ENCODE measurements at places on chromosomes 7 and 10. TPM values are rescaled to one million over a fixed set of nuclear protein-coding genes. Genes with fewer than 3 reads are reported as not detected.
A peak's percentile ranks its signal among the peaks of the same experiment; 100 is the strongest.

DTX2 gene
- 1.8 TPM for total RNA-seq

KBTBD2 gene
- 32.3 TPM for total RNA-seq

ADIRF gene
- total RNA-seq: 2.3 TPM

KIF20B gene
- 23.5 TPM for total RNA-seq

PLPP4 gene
- total RNA-seq: 0.28 TPM

MICALL2 gene
- total RNA-seq: 6.6 TPM

LEP gene
- not detected for total RNA-seq

PODXL gene
- total RNA-seq: 1.4 TPM

DNAJC1 gene
- total RNA-seq: 22.8 TPM

DNA sequence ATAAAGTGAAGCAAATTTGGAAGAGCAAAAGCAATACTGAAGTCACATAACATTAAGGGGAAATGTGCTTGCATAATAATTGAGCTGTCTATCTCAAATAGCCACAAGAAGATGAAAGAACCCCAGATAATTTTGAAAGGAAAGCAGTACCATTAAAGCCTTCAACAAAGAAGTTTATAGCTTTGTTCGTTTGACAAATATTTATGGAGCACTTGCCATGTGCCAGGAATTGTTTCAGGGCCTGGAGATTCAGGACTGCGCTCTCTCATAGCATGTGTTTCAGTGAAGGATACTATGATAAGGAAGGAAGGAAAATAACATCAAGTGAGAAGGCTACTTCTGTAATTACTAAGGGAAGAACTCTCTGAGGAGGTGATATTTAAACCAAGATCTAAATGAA lies 212.3 kb upstream of the CSTF2T start:
- no peak for DNase-seq

DNA sequence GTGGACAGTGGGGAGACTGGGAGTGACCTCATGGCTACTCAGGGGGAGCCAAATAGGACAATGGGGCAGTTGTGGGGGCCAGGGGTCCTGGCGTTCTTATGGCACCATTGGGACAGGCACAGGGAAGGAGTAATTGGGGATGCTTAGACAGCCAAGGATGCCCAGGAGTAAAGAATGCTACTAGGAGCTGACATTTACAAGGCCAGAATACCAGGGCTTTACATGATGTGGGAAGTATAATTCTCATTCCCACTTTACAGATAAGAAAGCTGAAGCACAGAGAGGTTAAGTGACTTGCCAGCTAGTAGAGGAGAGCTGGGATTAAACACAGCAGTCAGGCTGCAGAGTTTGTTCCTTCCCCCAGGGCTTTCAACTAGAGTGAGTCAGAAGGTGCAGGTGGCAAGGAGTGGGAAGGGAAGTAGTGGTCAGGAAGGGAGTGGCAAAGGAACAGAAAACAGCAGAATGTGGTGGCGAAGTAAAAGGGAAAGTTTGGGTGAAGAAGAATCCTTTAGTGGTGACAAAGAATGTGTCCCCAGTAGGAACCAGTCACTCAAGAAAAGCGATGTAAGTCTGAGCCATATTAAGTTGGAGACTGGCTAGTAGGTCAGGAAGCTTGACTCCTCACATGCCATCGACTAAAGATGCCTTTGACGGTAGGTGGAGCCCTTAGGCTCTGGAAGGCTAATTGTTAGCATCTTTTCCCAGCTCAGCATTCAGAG lies 32.8 kb downstream of the CPVL start:
- DNase-seq: no peak

DNA sequence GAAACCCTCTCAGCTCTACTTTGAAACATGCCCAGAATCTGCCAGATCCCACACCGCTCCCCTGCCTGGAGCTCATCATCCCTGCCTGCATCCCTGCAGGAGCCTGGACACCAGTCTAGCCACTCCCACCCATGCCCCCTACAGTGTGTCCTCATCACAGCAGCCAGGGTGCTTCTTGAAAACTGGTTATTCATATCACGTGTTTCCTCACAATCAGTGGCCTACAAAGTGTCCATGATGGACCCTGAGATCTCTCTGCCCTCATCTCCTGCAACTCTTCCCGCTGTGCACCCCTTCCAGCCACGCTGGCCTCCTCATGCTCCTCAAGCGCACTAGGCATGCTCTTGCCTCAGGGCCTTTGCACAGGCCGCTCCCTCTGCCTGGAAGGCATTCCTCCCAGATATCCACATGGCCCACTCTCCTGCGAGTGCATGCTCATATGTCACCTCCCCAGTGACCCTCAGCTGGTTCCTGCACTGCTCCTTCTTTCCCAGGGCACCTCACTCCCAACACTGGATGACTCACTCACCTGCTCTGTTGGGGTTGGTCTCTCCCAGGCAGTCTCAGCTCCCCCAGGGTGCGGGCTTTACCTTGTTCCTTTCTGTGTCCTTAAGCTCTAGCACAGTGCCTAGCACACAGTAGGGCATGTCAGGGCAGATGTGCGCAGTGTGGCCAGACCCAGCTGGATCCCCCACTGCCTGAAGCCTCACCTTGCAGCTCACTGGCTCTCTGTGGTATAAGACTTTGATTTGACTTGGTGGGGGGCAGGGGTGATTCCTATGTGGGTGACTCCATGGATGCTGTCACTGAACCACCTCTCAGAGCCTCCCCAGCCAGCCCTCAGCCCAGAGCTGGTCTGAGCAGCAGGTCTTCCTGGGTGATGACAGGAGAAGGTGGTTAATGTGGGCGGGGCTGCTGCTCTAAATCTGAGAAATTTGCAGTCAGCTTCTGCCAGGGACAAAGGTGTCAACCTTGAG lies 37.3 kb downstream of the CDH23 start:
- DNase-seq: no peak

- no peak for DNase-seq
These were observed 27.5 kb downstream of the DPCD start for GRCh38 chr10:101615525-101616116.

DNA sequence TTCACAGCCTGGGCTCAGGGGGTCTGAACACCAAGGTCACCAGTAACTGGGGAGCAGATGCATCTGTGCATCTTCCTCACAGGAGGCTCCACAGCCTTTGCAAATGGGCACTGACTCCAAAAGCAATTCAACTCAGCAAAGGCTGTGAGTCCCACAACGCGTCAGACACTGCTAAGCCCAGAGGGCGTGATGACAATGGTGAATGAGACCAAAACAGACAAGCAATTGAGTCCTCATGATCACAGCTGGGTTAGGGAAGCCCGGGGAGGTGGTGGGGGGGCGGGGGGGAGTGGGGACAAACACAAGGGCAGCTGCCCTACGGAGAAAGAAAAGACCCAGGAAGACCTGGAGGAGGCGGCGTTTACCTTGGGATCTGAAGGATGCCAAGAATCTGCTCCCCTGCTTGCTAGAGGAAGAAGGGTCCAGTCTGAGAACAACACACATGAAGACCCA lies 61.6 kb upstream of the RNF32 start:
- no peak for DNase-seq

GRCh38 chr7:90777041-90777440 lies 180.9 kb downstream of the CDK14 start:
- no peak for DNase-seq

- DNase-seq: no peak
These were observed 24.5 kb downstream of the OGDHL start for GRCh38 chr10:49737474-49738201.

GRCh38 chr10:22723343-22723779 lies 9.0 kb upstream of the PIP4K2A start:
- no peak for DNase-seq

GRCh38 chr7:11748884-11749283 lies 83.1 kb downstream of the THSD7A start:
- DNase-seq: no peak

DNA sequence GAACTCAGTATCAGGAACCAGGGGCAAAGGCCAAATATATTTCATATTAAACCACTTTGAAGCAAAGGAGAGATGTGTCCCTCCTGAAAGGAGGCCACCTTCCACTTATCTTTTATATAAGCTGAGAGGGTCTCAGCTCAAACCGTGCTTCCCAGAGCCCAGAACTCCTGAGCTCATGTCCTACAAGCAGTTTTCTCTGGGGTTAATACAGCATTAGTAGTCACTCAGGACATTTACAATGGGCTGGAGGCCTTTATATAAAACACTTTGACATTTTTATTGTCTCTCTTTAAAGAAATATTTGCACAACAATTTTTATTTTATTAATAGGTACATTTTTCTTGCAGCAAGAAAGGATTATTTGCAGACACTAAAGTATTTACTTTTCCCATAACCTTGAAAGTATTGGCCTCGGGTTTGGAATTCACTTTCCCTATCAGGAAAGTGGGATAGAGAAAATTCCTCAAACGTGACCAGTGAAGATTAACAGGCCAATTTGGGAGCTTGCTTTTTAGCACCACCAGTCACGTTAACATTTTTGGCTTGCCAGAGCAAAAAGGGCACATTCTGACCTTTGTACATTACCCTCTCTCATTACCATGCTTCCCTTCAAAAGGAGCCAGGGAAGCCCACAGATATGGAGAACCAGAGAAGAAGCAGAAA lies 464.9 kb upstream of the NRP1 start:
- DNase-seq: no peak

- peak; percentile 15 for DNase-seq
These were observed 55.8 kb downstream of the RASGEF1A start for GRCh38 chr10:43211030-43211429.

DNA sequence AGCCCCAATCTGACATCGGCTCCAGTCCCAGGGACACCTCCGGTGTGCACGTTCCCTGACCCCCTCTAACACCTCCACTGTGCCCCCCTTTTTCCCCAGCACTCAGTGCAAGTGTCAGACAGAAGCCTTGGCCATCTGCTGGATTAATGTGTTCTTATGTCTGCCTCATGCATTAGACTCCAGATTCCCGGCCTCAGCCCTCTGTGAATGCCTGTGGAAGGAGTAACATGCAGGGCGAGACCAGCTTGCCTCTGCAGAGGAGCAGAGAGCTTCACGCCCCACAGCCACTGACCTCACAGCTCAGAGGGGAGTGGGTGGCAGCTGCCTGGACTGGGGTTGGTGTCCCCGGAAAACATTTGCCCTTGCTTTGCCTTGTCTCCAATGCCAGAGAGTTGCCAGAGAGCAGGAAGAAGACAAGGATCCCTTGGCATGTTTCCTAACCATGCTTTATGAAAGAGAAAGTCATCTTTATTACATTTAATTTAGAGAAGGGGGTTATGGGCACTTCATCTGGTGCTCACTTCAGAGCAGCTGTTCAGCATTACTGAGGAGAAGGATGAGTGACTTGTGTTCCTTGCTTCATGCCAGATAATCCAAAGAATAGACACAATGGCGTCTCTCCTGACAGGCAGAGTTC lies 91.6 kb upstream of the CXCL12 start:
- DNase-seq: no peak

- no peak for DNase-seq
These were observed 206.9 kb upstream of the MBL2 start for GRCh38 chr10:52979295-52979990.

GRCh38 chr10:74705358-74705980 lies 120.9 kb upstream of the KAT6B start:
- DNase-seq: no peak

DNA sequence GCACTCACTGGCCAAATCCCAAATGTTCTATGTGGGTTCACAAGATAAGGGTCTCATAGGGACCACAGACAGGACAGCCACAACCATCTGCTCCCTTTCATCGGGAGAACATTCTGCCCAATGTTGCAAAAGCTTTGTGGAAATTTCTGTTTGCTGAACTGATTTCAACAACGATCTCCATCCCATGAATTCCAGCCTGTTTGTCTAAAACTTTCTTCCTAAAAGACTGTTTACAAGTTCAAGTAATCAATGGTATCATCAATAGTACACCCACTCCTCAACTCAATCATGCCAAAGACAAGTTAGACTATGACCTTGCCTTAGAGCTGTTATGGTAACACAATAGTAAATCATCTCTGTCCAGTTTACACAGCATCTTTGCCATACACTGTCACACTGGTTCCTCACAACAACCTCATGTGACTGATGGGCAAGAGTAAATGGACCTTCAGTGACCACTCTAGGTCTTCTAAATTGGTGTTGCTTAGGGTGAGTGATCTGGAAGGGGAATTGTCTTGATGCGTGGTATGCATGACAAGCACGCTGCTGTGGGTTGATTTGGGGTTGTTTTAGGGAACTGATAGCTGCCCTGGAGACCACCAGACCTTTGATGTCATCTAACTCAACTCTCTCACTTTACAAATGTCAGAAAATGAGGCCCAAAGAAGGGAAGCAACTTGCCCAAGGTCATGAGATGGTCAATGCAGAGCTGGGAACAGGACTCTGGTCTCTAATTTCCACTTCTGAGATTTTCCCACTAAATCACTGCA lies 95.1 kb downstream of the PPP1R3C start:
- DNase-seq: no peak

- DNase-seq: peak; percentile 50
These were observed 135.6 kb downstream of the ATE1 start for GRCh38 chr10:121792198-121792597.

- peak; percentile 40 for DNase-seq
These were observed 141.7 kb upstream of the PFKP start for GRCh38 chr10:2925631-2926030.

DNA sequence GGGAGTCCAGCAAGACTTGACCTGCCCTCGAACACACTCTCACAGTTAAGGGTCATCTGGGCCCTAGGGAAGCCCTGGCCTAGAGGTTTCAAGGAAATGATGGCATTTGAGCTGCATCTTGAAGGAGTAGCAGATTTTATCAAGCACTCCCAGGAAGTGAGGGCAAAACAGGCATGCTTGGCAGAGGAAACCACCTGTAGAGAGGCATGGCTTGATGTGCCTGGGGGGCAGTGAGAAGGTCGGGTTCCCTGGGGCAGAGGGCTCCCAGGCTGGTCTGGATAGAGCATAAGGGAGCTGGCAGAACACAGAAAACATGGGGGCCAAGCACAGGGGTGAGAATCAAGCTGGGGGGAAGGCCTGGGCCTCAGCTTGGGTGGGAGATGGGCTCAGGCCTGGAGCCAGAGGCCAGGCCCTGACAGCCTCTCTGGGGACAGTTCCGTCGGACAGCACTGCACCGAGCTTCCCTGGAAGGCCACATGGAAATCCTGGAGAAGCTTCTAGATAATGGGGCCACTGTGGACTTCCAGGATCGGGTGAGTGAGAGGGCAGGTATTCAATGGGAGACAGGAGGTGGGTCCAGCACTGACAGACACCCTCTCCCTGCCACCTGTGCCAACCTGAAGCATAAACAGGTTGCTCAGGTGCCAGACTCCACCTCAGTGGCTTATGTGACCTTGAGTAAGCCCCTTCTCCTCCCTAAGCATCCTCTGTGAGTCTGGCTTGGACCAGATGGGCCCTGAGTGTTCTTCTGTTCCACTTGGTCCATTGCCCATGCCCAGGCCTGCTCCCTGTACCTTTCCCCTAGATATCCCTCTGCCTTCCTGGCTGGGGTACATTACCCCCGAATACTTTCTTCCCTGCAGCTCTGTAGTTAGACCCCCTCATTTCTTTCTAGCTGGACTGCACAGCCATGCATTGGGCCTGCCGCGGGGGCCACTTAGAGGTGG lies 3.5 kb upstream of the HOGA1 start:
- DNase-seq: no peak

- DNase-seq: peak; percentile 96
These were observed 8.3 kb downstream of the XPNPEP1 start for GRCh38 chr10:109914966-109915365.

- no peak for DNase-seq
These were observed 331.6 kb downstream of the GFRA1 start for GRCh38 chr10:115941361-115941771.

DNA sequence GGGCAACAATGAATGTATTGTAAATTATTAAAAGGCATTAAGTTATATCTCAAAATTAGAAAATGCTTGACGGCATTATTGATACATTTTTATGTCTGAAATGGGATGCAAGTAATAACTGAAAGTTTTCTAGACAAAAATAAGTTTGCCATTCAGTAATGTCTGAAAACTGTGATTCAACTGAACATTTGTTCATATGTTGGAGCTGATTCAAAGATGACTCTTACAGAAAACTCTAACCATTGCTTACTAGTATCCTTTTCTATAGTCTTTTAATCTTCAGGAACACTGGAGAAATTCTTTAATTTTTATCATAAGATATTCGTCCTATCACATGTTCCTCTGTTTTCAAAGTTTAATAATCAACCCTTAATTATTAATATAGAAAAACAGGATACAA lies 71.1 kb upstream of the TFEC start:
- DNase-seq: peak; percentile 65
